ENCODE measurements at places on chromosomes 7 and 10.

- DNase-seq: peak; percentile 66
Measured at GRCh38 chr10:22630234-22631174, 83.9 kb downstream of the PIP4K2A start.

DNA sequence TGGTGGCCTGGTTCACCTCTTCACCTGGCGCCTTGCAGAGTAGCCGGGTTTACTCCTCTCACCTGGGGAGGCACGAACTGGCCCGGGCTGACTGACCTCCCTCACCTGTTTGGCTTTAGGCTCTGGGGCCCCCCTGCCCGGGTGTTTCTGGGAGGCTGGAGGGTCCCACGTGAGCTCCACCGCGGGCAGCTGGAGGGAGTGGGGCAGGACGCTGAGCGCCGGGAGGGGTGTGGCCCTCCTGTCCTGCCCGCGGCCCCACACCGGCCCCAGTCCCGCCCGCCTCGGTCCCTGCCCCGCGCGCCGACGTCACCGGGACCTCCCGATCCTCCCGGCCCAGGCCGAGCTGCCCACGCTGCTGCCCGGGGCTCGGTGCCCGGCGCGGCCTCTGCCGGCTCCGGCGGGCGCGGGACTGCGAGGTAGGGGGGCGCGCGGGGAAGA, at the start of gene AMZ1:
TSS of gene AMZ1 (plus strand) at position 322 of the 438 bp plus-strand sequence. CDS start 12,250 bp downstream, outside the sequence.
- DNase-seq: no peak

- peak; percentile 23 for DNase-seq
Measured at GRCh38 chr7:12111422-12112405, 99.4 kb upstream of the TMEM106B start.

- DNase-seq: no peak
Measured at GRCh38 chr7:18637516-18637915, 142.0 kb downstream of the HDAC9 start.

DNA sequence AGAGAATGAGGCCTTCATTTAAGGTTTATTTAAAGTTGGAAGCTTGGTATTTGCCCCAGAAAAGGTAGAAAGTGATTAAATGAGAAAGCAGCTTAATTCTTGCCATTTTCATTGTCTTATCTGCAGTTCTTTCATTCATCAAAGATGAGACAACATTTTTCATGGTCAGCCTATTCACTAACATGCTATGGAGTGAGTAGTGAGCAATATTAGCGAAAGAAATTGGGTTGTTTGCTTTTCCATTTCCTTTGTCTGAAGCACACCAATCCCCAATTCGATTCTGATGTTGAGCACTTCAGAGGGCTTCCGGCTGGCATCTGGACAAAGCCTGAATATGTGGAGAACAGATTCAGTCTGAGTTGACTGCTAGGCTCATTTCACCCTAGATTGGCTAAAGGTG, 317.2 kb downstream of the BBS9 start:
- no peak for DNase-seq

- DNase-seq: no peak
Measured at GRCh38 chr10:132550366-132551092, 12.9 kb downstream of the INPP5A start.

DNA sequence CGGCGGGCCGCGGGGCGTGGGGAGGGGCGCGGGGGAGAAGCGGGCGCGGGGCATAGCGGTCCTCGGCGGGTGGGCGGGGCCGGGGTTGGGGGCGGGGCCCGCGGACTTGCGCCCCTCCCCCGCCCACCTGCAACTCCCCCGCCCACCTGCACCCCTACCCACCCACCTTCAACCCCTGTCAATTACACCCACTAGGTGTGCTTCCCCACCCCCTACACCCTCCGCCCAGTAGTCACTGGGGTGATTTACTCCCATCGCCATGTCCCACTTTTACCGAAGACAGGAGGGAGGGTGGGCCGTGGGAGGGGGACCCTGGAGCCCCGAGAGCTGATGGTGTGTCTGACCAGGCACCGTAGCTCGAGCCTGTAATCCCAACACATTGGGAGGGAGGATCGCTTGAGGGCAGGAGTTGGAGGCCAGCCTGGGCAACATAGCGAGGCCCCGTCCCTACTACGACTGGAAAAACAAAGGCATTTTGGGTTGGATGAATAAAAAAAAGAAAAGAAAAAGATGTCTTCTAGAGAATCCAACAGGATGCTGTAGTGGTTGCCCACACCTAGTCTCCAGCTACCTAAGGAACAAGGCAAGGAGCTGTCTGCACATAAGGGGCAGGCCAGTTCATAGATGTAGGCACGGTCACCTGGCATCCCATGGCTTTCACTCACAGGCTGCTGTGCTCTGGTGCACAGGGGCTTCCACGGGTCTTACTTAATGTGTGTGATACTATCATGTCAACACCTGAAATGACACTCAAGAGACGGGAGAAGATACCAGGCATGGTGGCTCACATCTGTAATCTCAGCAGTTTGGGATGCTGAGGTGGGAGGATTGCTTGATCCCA, 761 bp downstream of the KCTD7 start:
- no peak for DNase-seq

- DNase-seq: no peak
Measured at GRCh38 chr7:95919556-95919955, 147.2 kb downstream of the DYNC1I1 start.

DNA sequence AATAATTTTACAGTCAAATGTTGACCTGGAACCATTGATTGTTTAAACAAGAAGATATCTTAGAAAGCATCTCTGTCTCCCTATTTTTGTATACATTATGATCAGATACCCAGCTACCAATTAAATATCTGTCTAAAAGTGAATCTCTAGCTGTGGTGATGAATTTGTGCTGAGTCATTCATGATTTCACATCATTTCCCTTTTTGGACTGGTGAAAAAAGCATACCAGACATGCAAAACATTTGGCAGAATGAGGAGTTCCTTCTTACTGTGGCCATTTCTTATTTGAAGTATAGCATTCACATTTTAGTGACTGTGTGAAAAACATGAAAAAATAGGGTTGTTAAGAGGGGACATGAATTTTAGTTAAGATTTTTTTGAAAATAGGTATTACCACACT, 98.0 kb upstream of the GATA3 start:
- peak; percentile 86 for DNase-seq

- DNase-seq: no peak
Measured at GRCh38 chr10:126909147-126909546, 3.9 kb downstream of the DOCK1 start.

GRCh38 chr7:149494738-149495368, 2.8 kb downstream of the ZNF746 start:
- no peak for DNase-seq

GRCh38 chr10:71357792-71358265, 38.8 kb downstream of the SLC29A3 start:
- DNase-seq: no peak

DNA sequence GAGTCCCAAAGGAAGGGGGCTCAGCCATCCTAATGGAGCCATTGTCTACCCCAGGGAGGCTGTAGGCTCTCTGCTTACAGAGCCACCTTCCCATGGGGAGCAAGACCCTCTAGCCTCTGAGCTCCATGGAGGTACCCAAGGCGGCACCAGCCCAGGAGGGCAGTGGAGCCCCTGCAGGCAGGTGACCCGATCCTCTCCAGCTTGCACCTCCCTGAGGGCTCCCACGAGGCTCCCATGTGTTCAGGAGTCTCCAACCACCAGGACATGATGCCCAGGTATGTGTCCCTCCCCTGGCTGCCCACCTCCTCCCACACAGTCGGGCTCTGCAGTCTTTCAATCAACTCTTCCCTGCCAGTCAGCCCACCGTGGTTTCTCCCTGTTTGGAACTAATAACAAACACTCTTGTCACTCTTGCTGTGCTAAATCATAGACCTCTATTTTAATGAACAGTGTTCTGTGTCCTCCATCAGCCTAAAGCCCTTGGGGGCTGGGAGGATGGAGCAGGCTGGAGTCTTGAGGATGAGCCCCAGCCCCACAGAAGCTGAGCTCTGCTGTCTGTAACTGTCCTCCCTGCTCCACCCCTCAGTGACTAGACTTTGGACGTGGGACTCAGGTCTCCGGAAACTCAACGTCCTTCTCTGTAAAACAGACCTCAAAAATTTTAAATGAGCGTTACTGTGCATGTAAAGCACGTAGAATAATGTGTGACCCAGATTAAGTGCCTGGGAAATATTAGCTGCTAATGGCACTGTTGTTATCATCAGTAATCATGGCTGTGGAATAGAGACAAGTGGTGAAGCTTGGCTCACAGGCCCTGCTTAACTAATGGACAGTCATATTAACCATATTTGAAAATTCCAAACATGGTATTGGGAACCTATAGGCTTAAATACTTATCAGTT, 298.9 kb downstream of the WDR37 start:
- DNase-seq: no peak

DNA sequence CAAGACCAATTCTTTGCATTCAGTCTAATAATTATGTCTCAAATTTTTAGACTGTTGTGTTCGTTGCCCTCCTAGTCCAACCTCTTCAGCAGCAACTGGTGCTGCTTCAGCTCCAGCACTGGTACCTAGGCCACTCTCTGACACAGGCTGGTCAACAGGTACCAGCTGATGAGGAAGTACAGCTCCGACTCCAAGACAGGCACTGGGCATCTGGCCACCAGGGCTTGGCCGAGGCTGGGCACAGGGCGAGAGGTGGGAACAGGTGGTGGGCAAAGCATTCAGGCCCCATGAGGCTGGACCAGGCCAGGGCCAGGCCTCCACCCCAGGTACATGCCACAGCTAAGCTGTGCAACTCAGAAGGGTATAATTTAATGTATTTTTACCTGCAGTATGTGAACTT, 151.5 kb upstream of the AGR3 start:
- no peak for DNase-seq

DNA sequence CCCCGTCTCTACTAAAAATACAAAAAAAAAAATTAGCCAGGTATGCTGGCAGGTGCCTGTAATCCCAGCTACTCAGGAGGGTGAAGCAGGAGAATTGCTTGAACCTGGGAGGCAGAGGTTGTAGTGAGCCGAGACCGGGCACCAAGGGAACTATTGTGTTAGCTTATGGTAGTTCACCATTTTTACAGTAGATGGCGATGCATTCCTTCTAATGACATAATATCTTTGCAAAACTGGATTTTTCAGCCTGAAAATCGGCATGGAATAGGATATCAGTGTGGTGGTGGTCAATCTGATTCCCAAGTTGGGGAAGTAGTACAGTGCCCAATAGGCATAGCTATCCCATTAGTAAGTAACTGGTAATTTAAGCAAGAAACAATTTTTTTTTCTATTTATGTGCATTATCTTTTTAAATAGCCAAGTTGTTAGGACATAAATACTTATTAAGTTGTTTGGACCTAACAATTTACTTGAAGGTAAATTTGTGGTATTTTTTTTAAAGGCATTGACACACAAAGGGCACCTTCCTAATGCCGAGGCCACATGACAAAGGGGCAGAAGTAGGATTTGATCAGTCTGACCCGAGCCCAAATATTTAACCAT, 17.6 kb upstream of the IMPDH1 start:
- peak; percentile 59 for DNase-seq

GRCh38 chr7:1663857-1664651, 6.0 kb upstream of the ELFN1 start:
- no peak for DNase-seq

DNA sequence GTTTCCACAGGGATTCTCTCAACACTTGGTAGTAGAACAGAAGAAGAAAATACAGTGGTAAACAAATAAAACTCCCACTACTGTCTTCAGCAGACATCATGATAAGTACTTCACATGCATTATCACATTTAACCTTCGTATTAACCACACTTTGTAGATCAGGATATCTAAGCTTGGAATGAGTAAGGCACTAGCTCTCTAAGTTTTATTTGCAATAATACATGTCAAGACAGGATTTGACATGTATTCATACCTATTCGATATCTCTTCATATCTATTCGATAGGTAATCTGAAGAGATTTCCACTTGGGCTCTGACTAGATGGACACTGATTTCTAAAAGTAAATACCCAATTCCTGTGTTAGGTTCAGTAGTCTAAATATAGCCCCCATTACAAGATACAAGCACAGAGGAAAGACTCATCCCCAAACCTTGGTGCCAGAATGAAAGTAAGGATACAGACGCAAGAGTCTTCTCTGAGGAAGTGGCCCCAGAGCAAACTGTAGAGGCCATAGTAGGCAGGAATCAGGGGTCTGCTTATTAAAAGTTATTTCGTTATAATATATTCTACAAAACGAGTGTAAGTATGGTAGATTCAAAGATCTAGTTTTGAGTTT, 58.4 kb downstream of the FOXP2 start:
- no peak for DNase-seq

DNA sequence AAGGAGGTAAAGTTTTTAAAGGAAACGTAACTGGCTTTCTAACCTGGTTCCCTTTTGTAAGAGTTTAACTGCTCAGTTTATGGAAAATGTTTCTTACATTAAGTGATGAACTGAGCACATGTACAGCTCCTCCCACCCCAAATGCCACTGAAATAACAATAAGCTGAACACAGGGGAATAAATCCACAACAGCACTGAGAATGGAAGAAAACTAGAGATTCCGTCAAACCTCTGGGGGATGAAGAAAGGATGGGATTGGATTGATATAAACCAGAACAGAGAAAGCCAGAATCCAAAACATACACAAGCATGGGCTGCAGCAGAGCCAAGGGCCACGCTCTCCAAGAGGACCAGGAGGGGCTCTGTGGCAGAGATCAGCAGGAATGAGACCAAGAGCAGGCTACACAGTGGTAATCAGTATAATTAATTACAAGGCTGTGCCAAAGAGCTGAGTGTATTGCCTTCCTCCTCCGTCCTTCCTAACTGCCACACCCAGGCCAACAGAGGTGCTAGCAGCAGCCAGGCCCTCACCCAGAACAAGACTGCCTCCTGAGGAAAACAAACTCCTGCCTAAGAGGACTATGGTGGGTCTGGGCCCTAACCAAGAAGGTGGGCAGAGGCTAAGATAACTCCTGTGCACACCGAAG, 73.9 kb downstream of the KIAA1549 start:
- DNase-seq: no peak

DNA sequence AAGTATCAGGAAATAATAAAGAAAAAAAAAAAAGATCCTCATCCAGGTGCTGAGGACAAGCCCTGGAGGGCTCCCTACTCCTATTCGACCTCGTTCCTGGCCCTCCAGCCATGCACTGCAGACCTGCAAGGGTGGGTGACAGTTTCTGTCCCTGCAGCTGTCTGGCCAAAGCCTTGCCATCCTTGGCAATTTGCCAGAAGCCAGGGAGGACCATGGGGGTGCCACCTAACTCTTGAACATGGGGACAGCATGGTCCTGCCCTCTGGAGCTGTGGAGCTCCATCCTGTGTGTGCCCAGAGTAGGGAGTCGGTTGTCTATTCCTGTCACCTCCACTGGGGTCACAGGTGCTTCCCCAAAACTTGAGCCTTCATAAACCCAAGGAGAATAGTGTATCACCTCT, 27.8 kb downstream of the DMBT1 start:
- DNase-seq: no peak

DNA sequence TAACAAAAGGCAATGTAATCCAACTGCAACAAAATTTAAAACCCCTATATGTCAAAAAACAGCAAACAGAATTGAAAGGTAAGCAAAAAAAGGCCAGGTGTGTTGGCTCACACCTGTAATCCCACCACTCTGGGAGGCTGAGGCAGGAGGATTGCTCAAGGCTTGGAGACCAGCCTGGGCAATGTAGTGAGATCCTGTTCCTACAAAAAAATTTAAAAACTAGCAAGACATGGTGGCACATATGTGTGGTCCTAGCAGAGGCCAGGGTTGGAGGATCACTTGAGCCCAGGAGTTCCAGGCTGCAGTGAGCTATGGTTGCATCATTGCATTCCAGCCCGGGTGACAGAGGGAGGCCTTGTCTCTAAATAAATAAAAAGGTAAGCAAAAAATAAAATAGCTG, 212.1 kb upstream of the KLF14 start:
- DNase-seq: no peak

Data from fibroblast of skin of right quadriceps (primary cell).